M059J (cell line): ENCODE measurements at places on chromosomes 11 and 22. TPM values are rescaled to one million over a fixed set of nuclear protein-coding genes. Genes with fewer than 3 reads are reported as not detected.

DNA sequence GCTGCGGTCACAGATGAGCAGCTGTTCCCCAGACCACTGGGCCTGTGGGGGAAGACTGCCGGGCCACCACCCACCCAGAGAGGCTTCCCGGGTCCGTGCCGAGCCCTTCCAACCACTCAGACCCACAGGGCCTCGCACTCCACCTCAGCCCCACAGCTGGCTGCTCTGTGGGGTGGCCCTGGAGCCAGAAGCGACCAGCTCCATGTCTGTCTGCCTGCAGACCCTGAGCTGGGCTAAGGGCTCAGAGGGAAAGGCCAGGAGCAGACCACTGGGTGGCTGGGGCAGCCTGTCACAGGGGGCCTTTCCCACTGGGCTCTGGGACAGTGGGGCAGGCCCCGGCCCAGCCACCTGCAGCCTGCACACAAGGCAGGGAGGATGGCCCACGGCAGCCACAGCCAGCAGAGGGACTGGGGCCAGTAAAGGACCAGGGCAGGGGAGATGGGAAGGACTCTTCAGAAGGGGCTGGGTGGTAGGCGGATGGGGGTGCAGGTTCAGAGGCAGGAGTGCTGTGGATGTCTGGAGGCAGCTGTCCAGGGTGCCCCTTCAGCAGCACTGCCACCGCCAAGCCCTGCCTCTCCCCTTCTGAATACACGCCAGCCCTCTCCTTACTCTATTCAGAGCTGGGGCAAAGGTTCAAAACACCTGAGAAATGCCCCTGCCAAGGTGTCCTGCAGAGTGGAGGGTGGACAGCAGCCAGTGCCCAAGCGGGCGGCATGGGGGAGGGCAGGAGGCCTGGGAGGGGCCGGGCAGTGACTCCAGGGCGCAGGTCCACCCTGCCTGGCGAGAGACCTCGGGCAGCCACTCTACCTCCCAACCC is 32.2 kb downstream of the GNB1L start:
- no peak for DNase-seq

ZFP91 gene
- 59.8 and 88.9 TPM in 2 replicates for total RNA-seq

GRCh38 chr11:16111690-16112089 is 244.7 kb downstream of the SOX6 start:
- DNase-seq: no peak

- DNase-seq: no peak
These were observed 40.9 kb downstream of the CWC15 start for GRCh38 chr11:94932503-94932902.

- no peak for DNase-seq
These were observed 21.8 kb downstream of the MPPED1 start for GRCh38 chr22:43433451-43434274.

GRCh38 chr11:34344410-34344767 is 13.4 kb downstream of the ABTB2 start:
- no peak for DNase-seq

GRCh38 chr22:17118342-17118741 is 2.8 kb downstream of the TMEM121B start:
- DNase-seq: no peak

- peak; percentile 73 for DNase-seq
These were observed 18.4 kb upstream of the CABP7 start for GRCh38 chr22:29701155-29701999.

- DNase-seq: no peak
These were observed 1.6 kb downstream of the GPHA2 start for GRCh38 chr11:64933935-64934681.

DNA sequence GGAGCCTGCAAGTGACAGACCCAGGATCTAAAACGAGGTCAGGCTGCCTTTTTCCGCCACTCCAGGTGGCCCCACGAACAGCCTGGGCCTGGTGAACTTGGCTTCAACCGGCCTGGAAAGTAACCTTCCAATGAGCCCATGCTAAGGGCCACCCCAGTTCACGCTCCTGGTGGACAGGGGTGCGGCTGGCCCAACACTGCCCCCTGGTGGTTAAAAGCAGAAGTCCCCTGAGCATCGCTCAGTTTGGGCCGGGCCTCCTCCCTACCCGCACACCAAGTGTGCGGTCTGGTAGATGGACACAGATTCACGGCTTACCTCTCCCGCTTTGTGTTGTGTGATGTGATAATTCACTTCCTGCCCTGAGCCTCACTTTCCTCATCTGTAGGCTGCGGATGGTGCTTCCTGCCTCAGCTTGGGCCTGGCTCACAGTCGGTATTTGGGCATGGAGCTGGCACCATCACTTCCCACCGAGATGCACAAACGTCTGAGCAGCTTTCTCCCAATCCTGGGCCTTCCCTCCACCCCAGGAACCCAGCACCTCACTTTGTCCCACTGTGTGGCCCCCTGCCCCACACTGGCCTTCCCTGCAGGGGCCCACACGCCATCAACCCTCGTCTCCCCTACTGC is 13.7 kb upstream of the SEC14L3 start:
- DNase-seq: peak; percentile 41

- peak; percentile 80 for DNase-seq
These were observed 9.6 kb downstream of the SMTNL1 start for GRCh38 chr11:57546869-57547475.

- DNase-seq: no peak
These were observed at the start of gene OR5A2 for GRCh38 chr11:59426361-59427067. Gene OR5A2 (minus strand): TSS chr11:59426413. CDS start chr11:59422953, 3,460 bp downstream.

GRCh38 chr11:68825571-68825970 is 16.1 kb downstream of the CPT1A start:
- peak; percentile 56 for DNase-seq
